Fibroblast of the aortic adventitia (primary cell): ENCODE measurements at places on chromosomes 7 and 10. TPM values are rescaled to one million over a fixed set of nuclear protein-coding genes. Genes with fewer than 3 reads are reported as not detected.

The KCND2 gene
- 11.3 and 100 TPM in 2 replicates for total RNA-seq

The TUBB8 gene
- not detected in 2 replicates for total RNA-seq

The MACROH2A2 gene
- total RNA-seq: 10.0 and 12.2 TPM in 2 replicates

The FKBP6 gene
- not detected in 2 replicates for total RNA-seq

The CFAP70 gene
- 1.4 and 6.1 TPM in 2 replicates for total RNA-seq

The CTAGE15 gene
- total RNA-seq: 0.25 TPM in 1 of 2 replicates, not detected in the other

The H2BK1 gene
- total RNA-seq: not detected in 2 replicates

The LIPF gene
- not detected in 2 replicates for total RNA-seq

The RARRES2 gene
- total RNA-seq: 1.4 and 76.1 TPM in 2 replicates

The SLC39A12 gene
- total RNA-seq: not detected in 2 replicates

The PDGFA gene
- 4.1 and 20.3 TPM in 2 replicates for total RNA-seq
